Type B pancreatic cell (in vitro differentiated cells): ENCODE measurements at places on chromosomes 4 and X. TPM values are rescaled to one million over a fixed set of nuclear protein-coding genes. Genes with fewer than 3 reads are reported as not detected.
A peak's percentile ranks its signal among the peaks of the same experiment; 100 is the strongest.

DNA sequence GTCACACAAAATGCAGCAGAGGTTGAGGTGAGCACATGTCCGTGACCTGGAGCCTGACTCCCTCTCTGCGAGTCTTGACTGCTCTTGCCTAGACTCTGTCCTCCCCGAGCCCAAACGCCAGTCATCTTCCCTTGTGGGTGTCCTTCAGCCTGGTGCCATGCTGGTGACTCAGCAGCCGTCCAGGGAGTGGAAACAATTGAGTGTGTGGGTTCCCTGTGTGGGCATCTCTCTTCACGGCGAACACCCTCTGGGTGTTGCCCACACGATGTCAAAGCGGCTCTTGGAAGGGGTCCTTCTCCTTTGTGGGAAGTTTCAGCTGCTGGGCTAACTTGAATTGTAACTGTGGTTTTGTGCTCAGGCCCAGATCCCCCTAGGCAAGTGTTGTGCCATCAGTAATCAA is 17.5 kb upstream of the MSANTD1 start:
- DNase-seq, result no peak

DNA sequence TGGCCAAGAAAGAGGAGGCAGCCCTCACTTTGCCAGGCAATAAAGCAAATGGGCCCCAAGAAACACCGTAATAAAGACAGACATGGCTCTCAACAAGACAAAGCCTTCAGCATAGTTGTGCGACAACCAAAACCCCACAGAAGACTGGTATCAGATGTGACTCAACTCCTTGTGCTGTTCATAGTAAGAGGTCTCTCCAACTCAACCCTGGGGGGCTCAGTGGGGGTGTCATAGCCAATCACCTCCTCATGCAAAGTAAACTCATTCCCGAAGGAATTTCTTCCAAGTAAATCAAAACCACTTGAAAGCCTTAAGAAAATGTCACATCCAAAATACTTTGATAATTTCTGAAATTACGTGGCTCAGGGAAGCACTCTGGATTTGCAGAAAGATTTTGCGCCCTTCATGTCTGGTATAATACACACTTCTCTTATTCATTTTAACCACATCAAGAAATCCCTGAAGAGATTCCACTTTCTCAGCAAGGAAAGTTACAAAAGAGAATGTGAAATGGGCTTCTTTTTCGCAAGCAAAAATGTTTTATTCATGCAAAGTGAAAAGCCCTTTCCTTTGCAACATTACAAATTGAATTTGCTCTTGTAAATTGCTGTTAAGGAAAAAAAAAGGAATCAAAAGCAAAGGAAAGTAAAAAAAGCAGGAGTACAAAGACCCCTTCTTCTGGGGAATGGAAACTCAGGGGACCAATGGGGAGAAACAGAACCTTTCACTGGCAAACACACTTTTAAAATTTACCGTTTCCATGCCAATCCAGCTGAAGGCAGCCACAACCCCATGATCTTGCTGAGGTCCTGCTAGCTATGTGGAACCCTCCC is 137.4 kb downstream of the NSUN7 start:
- no peak for DNase-seq

DNA sequence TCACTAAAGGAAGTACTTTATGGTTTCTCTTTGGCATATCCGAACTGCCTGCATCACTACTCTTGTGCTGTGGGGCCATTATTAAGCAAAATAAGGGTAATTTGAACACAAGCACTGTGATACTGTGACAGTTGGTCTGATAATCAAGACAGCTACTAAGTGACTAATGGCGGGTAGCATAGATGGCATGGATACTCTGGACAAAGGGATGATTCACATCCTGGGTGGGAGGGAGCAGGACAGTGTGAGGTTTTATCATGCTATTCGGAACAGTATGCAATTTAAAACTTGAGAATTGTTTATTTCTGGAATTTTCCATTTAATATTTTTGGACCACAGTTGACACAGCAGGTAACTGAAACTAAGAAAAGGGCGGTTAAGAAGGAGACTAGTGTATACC is 52.6 kb upstream of the CITED1 start:
- DNase-seq, result no peak

DNA sequence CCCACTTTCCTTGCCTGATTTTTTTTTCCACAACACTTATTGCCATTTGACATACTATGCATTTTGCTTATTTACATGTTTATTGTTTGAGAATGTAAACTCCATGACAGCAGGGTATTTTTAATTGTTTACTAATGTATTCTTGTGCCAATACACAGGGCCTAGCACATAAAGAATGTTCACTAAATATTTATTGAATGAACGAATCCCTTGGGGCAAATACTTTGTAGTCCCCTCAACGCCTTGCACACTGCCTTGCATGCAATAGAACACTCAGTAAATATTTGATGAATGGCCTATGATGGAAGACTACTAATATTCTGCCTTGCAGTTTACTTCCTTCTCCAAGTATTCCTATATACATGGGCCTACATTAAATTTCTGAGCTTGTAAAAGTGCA is 1.4 kb upstream of the PRPS1 start:
- no peak for DNase-seq

DNA sequence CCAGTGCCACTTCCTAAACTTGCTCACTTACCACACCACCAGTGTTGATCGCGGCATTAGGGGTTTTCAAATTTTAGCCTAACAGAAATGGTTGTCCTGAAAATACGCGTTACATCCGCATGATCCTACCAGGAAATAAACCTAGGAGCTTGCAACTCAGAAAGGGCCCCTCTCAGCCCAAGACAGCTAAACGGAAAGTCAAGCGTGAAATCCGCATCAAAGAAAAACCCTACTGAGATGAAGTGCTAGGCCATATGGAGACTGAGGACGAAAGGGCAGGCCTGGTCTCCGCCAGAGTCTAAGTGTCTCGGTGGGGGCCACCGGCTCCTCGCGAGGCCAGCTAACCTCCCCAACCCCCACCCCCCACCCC is 626 bp downstream of the YTHDC1 start:
- no peak for DNase-seq

DNA sequence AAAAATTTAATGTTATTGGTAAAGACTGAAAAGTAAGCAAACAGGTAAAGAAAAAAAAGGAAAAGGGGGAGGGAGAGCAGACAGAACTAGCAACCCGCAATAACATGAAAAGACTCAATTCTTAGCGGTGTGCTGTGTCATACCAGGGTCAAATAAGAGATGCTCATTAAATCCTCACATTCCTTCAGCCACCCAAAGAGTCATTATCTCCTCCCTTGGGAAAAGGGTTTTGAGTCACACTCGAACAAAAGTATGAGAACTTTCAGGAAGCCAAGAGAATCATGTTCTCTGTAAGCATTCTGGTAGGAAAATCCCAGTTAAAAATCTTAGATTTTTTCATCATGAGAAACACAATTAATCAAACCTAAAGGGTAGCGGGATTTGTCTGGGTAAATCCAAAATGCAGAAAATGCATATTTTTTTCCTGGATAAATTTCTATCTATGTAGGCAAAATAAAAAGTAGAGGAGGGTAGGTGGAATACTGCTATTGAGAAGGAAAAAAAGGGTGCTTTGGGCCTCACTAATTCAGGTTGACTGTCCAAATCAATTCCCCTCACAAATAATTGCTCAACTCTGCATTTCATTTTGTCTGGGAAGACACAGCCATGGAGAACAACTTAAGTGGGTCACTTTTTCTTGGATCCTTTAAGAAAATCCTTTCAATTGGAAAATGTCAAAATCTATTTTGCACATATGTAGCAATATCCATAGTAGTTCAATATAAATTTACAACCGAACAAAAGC is 23.2 kb downstream of the TNIP3 start:
- DNase-seq, result no peak

DNA sequence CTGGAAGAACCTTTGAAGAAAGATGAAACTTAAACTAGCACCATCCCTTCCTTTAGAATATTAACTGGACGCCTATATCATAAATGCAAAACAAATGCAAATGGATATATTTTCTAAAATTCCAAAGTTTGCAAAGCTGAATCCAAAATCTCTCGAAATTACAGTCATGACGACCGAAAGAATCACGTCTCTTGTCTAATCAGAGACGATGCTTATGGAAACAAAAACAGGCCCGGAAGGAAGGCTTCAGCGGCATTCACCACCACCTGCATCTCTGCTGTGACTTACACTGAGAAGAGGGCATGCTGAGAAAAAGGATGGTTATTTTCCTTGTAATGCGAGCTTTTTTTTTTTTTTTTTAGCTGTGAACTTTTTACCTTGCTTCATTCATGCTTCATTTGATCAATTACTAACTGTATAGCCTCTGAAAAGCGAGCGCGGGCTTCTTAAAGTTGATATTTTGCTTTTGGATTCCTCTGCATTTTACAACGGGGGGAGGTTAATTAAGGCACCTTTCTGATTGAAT is 209.3 kb downstream of the SOWAHB start:
- no peak for DNase-seq

- no peak for DNase-seq
Observed at GRCh38 chrX:42025861-42026260, 102.5 kb upstream of the CASK start.

- DNase-seq, result no peak
Observed at GRCh38 chr4:148808416-148808815, 366.2 kb upstream of the NR3C2 start.

DNA sequence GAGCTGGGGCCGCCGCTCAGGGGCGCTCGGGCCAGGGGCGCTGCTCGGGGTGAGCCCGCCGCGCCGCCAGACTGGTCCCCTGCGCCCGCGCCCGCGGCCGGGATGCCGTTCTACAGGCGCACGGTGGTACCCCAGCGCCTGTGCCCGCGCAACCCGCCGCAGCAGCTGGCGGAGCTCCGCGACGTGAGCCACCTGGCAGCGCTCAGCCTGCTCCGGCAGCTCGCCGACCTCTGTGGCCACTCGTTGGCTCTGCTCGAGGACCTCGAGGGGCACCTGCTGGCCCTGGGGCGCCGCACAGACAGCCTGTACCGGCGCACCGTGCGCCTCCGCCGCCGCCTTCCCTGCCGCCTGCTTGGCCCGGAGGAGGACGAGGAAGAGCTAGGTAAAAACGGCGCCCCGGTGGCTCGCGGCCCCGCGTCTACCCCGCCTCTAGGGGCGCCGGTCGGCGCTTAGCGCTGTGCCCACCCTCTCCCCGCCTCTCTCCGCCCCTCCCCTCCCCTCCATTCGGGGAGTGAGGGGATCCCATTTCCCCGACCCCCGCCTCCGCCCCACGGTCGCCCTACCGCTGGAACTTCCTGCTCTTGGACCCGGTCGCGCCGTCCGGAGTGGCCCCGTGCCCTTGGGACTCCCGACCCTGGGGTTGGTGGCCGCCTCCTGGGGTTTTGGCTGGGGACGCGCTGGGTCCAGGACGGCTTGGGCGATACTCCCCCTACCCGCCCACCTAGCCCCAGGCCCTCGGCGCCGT is 513 bp downstream of the NHSL2 start:
- DNase-seq, result no peak

DNA sequence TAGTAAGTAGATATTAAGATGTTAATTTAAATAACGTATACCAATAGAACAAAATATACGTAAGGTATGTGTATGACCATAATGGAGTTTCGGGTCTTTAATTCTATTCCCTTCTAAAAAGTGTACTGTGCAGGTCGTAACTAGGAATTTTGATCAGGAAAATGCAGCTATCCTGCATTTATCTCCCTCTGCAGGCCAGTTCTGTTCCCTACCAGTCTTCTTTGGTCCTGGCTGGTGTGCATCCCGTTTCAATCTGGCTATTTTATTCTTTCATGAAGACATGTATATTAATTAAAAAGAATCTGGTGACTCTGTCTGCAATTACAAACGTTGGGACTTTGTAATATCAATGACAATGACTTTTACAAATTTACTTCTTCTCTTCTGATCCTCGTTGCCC is 534.1 kb upstream of the AADAT start:
- no peak for DNase-seq

GRCh38 chr4:92014067-92014466 is 289.7 kb upstream of the GRID2 start:
- no peak for DNase-seq

GRCh38 chrX:20116577-20117240 is at the start of gene MAP7D2:
TSS of gene MAP7D2 (minus strand) at chrX:20116907. CDS start at chrX:20116879, 28 bp downstream.
- no peak for DNase-seq

DNA sequence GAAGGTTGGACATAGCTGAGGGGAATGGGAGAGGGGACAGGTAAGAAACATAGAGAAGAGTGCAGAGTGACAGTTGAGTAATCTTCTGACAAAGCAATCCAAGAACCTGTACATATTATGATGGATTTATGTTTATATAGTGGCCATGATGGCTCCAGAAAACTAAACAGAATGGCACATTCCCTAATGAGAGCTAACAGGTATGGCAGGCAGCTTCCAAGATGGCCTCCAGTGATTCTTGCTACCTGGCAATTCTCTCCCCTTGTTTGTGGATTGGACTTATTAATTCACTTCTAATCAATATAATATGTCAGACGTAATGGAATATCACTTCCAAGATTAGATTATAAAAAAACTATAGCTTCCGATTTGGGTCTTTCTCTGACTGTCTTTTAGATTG is 359.5 kb downstream of the DTHD1 start:
- no peak for DNase-seq

- no peak for DNase-seq
Observed at GRCh38 chr4:60808726-60809485, 391.2 kb upstream of the ADGRL3 start.

GRCh38 chr4:545612-546011 is 30.5 kb downstream of the TMEM271 start:
- peak; percentile 61 for DNase-seq

GRCh38 chr4:73409978-73410548 is 6.0 kb downstream of the ALB start:
- no peak for DNase-seq

DNA sequence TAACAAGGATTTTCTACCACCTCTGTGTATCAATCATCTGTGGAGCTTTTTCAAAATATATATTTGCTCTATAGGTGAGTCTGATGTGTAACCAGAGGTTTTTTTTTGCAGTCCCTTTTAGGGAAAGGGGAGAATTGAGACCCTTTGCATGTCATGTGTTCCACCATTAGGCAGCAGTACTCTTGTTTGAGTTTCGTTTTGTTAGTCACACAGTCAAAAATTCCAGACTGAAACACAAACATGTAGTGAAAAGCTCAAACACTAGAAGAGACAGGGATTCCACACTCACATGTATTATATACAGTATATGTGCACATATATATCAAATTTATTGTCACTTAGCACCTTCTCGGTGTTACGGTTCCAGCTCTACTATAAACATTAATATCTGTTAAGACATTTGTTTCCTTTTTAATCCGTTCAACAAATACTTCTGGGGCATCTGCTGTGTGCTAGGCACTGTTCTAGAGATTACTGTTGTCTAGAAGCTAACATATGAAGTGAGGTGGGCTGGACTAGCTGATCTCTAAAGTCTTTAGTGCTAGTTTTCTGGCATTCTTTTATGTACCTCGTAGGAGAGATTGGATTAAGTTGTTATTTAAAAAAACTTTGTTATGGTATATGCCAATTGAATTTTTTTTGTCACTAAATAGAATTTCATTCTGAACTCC is 5.5 kb downstream of the USP9X start:
- no peak for DNase-seq

Gene RTL9
- 0.39 and 0.45 TPM in 2 replicates for total RNA-seq

Gene USP51
- total RNA-seq, result 3.5 and 8.9 TPM in 2 replicates

Gene REELD1
- total RNA-seq, result 0.12 and 0.14 TPM in 2 replicates

Gene CCSER1
- 18.1 and 25.5 TPM in 2 replicates for total RNA-seq

Gene HSFX3
- not detected in 2 replicates for total RNA-seq

Gene PAGE1
- not detected in 2 replicates for total RNA-seq

Gene TLL1
- total RNA-seq, result 0.48 and 2.0 TPM in 2 replicates

Gene GLOD5
- total RNA-seq, result not detected in 2 replicates

Gene BEND2
- not detected in 2 replicates for total RNA-seq

Gene TMEM255A
- 0.38 and 2.4 TPM in 2 replicates for total RNA-seq

Gene EFHC2
- total RNA-seq, result 0.21 and 2.1 TPM in 2 replicates

Gene L1CAM
- total RNA-seq, result 2.9 and 12.6 TPM in 2 replicates

Gene ABLIM2
- total RNA-seq, result 2.6 and 3.4 TPM in 2 replicates

Gene SLC6A14
- total RNA-seq, result 1.1 and 4.2 TPM in 2 replicates
